ENCODE measurements at places on chromosomes 11 and 22.

- peaks cover 25% of the 10 kb centered on the region for H3K4me1 ChIP-seq
- H3K36me3 ChIP-seq: no peaks in the 10 kb centered on the region
- no peaks in the 10 kb centered on the region for H3K27me3 ChIP-seq
- no peak for DNase-seq
- H3K4me3 ChIP-seq: no peak overlapping the region
- H3K27ac ChIP-seq: peak overlapping the region; percentile 7
Observed at GRCh38 chr11:96169250-96169649, 173.7 kb downstream of the MAML2 start.

DNA sequence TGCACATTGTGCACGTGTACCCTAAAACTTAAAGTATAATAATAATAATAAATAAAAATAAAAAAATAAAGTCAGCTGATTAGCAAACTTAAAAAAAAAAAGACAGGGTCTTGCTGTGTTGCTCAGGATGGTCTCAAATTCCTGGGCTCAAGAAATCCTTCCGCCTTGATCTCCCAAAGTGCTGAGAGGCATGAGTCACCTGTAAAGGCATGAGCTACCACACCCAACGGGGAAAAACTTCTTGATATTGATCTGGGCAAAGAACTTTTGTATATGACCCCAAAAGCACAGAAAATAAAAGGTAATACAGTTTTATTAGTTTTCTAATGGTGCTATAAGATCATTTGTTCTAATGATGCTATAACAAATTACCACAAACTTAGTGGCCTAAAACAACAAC is 46.1 kb downstream of the ENTHD1 start:
- H3K4me1 ChIP-seq: no peaks in the 10 kb centered on the region
- no peaks in the 10 kb centered on the region for H3K36me3 ChIP-seq
- no peak for DNase-seq
- H3K4me3 ChIP-seq: no peak overlapping the region
- peaks cover 7% of the 10 kb centered on the region for H3K27me3 ChIP-seq

- no peaks in the 10 kb centered on the region for H3K4me1 ChIP-seq
- no peak overlapping the region for H3K27ac ChIP-seq
- no peaks in the 10 kb centered on the region for H3K36me3 ChIP-seq
- no peak for DNase-seq
- no peak overlapping the region for H3K4me3 ChIP-seq
Observed at GRCh38 chr22:26019596-26019995, 149.7 kb upstream of the SEZ6L start.

DNA sequence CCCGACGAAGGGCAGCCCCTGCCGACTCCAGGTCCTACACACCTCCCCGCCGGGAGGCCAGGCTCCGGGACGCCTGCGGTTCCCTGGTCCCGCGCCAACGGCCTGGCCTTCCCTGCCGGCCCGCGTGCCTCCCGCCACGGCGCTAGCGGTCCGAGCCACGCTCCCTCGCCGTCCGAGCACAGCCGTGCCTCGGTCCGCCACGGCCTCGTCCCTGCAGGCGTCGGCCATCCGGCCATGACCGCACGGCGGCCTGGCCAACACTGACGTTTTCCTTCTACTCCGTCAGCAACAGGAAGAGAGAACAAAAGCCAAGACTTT is 532 bp downstream of the EIF4G2 start:
- H3K27ac ChIP-seq: peak overlapping the region; percentile 99
- peak overlapping the region; percentile 92 for H3K4me3 ChIP-seq
- H3K27me3 ChIP-seq: no peaks in the 10 kb centered on the region
- peaks cover 43% of the 10 kb centered on the region for H3K36me3 ChIP-seq

- H3K4me3 ChIP-seq: no peak overlapping the region
- no peaks in the 10 kb centered on the region for H3K27me3 ChIP-seq
- no peaks in the 10 kb centered on the region for H3K4me1 ChIP-seq
- no peaks in the 10 kb centered on the region for H3K36me3 ChIP-seq
- no peak for DNase-seq
Observed at GRCh38 chr11:34483106-34483874, 30.3 kb downstream of the ELF5 start.

GRCh38 chr22:18078329-18079041 is 695 bp downstream of the PEX26 start:
- peak overlapping the region; percentile 93 for H3K4me3 ChIP-seq
- no peaks in the 10 kb centered on the region for H3K27me3 ChIP-seq
- peak; percentile 77 for DNase-seq
- peak overlapping the region; percentile 91 for H3K27ac ChIP-seq

GRCh38 chr22:46517255-46517761 is 20.1 kb downstream of the CELSR1 start:
- no peak for DNase-seq
- H3K27me3 ChIP-seq: no peaks in the 10 kb centered on the region
- no peak overlapping the region for H3K27ac ChIP-seq
- H3K36me3 ChIP-seq: no peaks in the 10 kb centered on the region
- no peak overlapping the region for H3K4me3 ChIP-seq

DNA sequence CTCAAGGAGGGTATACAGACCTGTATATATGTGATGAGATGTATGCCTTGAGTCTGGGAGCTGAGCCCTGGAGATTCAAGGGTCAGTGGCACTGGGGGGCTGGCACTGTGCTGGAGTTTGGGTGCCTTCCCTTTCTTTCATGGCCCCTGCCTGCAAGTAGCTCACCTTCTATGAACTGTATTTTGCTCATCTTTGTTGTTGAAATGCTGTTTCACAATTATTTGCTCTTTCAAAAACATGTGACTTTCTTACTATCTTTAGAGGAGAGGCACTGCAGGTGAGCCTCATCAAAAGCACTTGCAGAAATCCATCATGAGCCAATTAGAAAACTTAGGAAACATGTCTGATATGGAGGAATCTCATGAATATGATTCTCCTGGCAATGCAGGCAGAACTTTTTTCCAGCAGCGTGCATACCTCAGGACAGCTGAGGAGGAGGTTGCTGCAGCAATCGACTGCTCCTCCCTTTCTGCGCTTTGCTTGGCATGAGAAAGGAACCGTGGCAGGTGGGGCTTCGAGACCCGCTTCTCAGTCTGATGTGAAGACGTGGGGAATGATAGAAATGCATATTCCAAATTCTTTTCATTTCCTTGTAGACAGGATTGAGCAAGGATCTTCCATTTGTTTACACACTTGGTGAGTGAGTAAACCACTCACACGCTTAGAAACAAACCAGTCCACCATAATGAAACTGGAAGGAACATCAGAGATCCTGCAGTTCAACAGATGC is 178.4 kb upstream of the E2F8 start:
- no peaks in the 10 kb centered on the region for H3K27me3 ChIP-seq
- H3K4me1 ChIP-seq: peaks cover 7% of the 10 kb centered on the region
- no peak overlapping the region for H3K4me3 ChIP-seq
- peak overlapping the region; percentile 39 for H3K27ac ChIP-seq

Measured in upper lobe of right lung (tissue), 1 donor.